ENCODE measurements at places on chromosomes 6 and 20.

GRCh38 chr6:127786109-127786508 lies 114.7 kb downstream of the THEMIS start:
- DNase-seq = no peak

- DNase-seq = no peak
Measured at GRCh38 chr6:82494367-82494766, 130.8 kb downstream of the TPBG start.

DNA sequence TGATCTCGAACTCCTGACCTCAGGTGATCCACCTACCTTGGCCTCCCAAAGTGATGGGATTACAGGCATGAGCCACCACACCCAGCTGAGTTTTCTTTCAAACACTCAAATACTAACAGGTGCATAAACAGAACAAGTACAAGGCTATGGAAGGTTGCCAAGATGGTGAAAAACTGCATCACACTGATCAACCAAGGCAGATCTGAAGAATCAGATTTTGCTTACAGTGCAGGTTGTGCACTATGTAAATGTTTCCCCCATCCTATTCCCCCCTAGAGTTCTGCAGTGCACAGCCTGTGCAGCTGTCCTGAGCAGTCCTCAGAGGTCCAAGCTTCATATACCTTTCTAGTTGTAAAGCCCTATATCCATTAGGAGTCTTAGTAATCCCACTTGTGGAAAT lies 73.0 kb downstream of the GFRA4 start:
- DNase-seq = no peak

GRCh38 chr20:5969348-5969935 lies 19.0 kb downstream of the MCM8 start:
- no peak for DNase-seq

- DNase-seq = no peak
Measured at GRCh38 chr6:35146453-35146852, 5.3 kb upstream of the TCP11 start.

DNA sequence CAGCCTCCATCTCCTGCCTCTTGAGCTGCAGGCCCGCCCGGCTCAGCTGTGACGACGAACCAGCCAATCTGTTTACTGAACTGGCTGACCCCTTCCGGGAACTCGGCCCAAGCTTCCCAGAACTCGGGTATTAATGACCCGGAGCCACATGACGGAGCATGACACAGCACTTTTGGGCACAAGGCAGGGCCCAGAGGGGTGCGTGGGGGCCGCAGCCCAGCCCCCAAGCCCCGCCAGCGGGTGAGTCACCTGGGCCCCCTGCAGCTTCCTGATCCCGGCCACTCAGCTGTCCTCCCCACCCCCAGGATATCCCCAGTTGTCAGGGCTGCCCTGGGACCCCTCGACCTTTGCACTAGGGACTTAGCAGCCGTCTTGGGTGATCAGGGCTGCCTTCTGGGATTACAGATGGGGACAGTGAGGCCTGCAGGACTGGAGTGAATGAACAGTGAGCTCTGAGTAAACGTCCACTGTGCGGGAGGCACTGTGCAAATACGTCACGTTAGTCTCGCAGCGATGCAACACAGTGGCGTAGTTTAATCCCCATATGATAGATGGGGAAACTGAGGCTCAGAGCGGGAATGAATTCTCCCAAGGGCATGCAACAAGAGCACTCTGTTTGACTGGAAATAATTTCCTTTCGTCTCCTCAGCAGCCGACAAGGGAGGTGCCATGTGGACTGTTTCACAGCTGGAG lies 102.1 kb downstream of the CEBPB start:
- no peak for DNase-seq

DNA sequence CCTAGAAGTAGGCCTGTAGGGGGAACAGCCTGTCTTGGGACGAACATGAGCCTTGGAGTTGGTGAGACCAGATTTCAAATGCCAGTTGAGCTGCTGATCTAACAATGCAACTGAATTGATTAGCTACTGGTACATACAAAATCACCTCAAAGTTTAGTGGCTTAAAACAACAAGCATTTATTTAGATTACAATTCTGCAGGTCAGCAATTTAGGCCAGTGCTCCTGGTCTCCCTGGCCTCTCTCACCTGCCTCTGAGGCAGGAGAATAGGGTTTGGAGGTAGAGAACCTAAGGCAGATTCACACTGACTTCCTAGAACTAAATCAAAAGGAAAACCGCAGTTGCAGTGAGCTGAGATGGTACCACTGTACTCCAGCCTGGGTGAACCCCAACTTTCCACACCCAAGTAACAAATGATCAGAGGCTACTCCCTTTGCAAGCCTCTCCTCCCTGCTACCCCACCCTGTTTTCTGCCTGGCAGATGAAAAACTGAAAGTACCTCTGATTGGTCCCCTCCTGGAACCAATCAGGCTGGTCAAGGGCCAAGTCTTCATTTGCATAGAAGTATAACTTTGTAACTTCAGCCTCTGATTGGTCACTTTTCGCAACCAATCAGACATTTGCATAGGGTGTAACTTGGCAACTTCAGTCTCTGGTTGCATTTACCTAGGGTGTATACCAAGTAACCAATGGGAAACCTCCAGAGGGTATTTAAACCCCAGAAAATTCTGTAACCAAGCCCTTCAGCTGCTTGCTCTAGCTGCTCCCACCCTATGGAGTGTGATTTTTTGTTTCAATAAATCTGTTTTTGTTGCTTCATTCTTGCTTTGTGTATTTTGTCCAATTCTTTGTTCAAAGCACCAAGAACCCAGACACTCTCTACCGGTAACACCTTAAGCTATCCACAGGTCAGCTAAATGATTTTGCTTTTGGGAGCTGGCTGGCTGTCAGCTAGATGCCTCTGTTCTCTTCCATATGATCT lies 8.1 kb upstream of the UBR2 start:
- DNase-seq = no peak

- no peak for DNase-seq
Measured at GRCh38 chr6:166221040-166221439, 53.4 kb upstream of the TBXT start.

- no peak for DNase-seq
Measured at GRCh38 chr6:122736163-122736562, 43.4 kb upstream of the FABP7 start.

DNA sequence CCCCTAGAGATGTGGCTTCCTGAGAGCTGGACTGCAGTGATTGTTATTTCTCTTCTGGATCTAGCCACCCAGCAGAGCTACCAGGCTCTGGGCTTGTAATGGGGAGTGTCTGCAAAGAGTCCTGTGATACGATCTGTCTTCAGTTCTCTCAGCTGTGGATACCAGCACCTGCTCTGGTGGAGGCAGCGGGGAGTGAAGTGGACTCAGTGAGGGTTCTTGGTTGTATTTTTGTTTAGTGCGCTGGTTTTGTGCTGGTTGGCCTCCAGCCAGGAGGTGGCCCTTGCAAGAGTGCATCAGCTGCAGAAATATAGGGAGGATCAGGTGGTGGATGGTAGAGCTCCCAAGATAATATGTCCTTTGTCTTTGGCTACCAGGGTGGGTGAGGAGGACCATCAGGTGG lies 33.7 kb downstream of the PAX1 start:
- no peak for DNase-seq

DNA sequence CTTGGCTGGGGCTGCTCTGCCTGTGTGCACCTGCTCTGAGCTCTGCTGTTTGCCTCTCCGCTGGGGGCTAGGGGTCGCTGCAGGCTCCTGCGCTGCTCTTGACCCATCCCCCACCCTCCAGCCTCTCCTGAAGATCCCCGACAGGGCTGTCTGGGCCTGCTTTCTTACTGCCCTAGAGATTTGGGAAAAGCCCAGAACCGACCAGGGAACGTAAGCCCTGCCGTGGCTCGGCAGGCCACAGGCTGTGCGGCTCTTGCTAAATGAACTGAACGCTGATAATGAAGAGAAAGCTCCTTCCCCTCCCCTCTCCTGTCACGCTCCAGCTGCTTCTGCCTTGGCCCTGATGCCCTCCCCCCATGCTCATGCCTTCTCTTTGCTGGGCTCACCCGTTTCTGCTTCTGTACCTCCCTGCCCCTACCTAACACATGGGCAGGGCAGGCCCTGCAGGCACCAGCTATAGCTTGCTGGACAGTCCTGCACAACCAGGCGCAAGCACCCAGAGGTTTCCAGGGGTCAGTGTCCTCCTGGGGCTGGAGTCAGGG lies 32.0 kb upstream of the PCMTD2 start:
- no peak for DNase-seq

DNA sequence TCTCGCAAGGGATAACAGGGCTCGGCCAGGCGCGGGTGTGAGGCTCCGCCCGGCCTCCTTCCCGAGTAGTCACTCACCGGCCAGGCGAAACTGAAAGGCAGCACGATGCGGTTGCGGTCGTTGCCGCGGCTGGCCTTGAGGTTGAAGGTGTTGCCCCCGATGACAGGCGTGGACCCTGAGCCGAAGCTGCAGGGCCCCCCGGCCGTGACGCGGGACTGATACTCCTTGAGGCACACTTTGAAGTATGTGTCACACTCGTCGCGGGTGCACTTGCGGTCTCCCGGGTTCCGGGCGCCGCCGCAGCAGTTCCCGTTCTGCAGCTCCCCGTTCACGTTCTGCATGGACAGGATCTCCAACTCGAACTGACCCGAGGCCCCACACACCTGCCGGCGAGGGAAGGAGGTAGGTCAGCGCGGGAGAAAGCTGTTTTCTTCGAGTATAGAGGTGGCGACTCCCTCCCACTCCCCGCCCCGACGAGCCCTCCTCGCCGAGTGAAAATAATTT lies 1.1 kb downstream of the JAG1 start:
- no peak for DNase-seq

DNA sequence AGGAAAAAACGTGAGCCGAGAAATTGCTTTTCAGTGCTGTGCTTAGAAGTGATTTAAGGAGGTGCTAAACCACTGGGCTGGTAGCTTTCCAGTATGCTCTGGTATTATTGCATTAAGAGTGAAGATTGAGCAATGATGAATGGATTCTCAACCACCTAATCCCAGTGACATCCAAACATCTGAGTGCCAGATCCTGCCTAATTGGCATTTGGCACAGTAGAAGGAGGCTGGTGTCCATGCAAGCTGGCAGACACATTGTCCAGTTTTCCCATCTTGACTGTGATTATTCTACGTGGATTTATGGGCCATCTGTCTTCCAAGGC lies 398.0 kb upstream of the PLCB4 start:
- no peak for DNase-seq

- DNase-seq = no peak
Measured at GRCh38 chr20:6654513-6655252, 112.8 kb upstream of the BMP2 start.

- no peak for DNase-seq
Measured at GRCh38 chr6:119256392-119256791, 93.2 kb downstream of the MAN1A1 start.

GRCh38 chr6:160963651-160964050 lies 27.9 kb upstream of the MAP3K4 start:
- no peak for DNase-seq

GRCh38 chr6:75932067-75932466 lies 140.4 kb downstream of the IMPG1 start:
- DNase-seq = no peak

DNA sequence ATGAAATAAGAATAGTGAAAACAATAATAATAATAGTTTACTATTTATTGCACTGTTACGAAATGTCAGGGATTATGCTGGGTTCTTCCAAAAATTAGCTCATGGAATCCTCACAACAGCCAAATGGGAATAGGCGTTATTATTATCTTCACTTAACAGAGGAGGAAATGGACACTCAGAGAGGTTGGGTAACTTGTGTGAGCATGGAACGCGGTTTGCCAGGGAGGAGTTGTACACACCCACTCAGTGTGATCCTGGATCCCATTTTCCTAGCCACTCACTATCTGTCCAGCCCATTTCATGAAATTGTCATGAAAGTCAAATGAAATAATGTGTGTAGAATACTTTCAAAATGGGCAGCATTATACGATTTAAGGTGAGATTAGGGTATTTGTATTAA lies 4.6 kb downstream of the NELFCD start:
- no peak for DNase-seq

GRCh38 chr6:139713424-139713823 lies 339.0 kb upstream of the CITED2 start:
- DNase-seq = no peak

DNA sequence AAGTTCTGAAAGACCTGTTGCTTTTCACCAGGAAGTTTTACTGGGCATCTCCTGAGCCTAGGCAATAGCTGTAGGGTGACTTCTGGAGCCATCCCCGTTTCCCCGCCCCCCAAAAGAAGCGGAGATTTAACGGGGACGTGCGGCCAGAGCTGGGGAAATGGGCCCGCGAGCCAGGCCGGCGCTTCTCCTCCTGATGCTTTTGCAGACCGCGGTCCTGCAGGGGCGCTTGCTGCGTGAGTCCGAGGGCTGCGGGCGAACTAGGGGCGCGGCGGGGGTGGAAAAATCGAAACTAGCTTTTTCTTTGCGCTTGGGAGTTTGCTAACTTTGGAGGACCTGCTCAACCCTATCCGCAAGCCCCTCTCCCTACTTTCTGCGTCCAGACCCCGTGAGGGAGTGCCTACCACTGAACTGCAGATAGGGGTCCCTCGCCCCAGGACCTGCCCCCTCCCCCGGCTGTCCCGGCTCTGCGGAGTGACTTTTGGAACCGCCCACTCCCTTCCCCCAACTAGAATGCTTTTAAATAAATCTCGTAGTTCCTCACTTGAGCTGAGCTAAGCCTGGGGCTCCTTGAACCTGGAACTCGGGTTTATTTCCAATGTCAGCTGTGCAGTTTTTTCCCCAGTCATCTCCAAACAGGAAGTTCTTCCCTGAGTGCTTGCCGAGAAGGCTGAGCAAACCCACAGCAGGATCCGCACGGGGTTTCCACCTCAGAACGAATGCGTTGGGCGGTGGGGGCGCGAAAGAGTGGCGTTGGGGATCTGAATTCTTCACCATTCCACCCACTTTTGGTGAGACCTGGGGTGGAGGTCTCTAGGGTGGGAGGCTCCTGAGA lies at the start of gene HFE:
Gene HFE (plus strand): TSS at position 146 of the 832 bp plus-strand sequence. CDS start 12 bp downstream, at position 158.
- DNase-seq = no peak

- DNase-seq = no peak
Measured at GRCh38 chr20:4962241-4962855, 39.0 kb downstream of the SLC23A2 start.

DNA sequence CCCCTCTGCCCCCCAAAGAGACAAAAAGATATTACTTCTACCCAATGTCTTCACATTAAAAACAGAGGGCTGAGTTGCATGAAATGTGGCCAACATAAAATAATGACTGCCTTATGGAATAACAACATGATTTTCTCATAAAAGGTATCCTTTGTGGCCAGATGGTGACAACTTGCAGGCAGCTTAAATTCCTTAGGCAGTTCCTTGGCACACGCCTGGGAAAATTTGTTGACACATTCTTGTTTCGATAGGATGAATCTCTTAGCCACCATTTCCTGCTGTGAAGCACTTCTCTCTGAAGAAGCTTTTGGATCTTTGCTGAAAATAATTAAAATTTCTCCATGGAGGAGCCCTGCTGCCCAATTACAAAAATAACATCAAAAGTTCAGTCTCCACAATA lies 109.0 kb upstream of the COL21A1 start:
- no peak for DNase-seq

GRCh38 chr20:34712525-34713192 lies 8.5 kb downstream of the TP53INP2 start:
- no peak for DNase-seq

DNA sequence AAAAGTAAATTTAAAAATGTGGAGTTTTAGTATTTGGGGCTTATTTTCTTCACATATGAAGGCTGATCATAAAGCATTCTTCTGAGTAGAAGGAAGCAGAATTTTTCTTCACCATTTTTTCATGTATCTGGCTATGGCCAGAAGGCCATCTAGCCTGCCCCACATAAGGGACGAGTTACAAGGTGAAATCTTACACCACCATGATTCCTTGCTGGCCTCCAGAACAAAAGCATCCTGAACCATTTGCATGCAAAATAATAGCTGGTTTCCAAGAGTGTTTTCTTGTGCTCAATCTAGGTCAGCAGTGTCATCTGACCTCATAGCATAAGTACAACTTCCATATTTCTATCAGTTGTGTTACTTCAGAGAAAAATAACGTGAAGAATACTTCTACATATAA lies 93.1 kb downstream of the BMP5 start:
- no peak for DNase-seq
